ENCODE measurements at places on chromosomes 3 and 15.

GRCh38 chr3:139301654-139302053 lies 42.2 kb upstream of the MRPS22 start:
- no peak for DNase-seq

DNA sequence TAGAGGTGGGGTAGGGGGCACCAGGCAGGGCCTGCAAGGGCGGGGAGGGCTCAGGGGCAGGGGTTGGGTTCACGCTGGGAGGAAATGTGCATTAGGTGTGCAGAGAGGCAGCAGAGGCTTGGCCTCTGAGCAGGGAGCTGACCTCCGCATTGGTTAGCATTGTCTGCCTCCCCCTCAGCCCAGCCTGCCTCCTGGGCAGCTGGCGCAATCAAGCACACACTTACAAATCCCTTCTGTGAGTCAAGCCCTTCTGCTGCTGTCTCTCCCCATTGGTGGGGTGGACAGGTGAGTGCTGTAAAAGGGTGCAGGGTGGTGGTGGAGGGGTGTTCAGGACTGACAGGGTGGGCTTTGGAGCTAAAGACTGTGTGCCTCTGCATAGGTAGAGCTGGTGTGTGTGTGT lies 9.3 kb downstream of the LOXL1 start:
- no peak for DNase-seq

- no peak for DNase-seq
Measured at GRCh38 chr3:189927975-189928895, 192.5 kb downstream of the P3H2 start.

- DNase-seq, result no peak
Measured at GRCh38 chr3:61662861-61663260, 101.5 kb downstream of the PTPRG start.

DNA sequence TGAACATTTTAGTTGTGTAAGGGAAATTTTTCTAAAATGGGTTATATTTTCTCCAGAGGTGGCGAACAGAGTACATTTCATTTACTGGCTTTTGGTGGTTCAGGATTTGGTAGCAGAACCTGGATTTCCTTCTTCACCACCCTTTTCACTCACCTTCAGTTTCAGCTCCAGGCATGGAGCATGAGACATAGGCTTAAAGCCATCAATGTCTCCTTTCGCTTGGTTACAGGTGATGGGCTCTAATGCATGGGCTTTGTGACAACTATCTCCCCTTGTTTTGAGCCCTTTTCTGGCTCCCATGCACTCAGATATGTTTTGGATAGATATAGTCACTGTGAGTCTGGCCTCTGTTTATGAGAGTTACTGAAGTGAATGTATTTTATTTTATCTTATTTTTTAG lies 96.6 kb upstream of the ANKRD28 start:
- no peak for DNase-seq

DNA sequence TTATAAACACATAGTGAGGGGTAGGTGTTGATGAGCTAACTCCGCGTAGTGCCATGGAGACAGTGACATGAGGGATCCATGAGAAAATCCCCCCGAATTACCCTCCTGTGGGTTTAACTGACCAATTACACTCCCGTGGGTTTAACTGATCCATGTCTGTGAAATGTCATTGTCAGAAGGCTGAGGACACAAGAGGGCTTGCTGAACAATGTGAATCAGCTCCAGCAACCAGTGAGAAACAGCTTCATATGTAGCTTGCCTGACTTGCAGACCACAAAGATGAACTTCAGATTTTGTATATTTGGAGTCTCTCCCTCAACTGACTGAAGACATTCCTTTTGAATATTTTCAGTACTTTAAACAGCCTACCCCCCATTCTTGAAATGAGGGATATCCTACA lies 144.9 kb downstream of the FBN1 start:
- no peak for DNase-seq

DNA sequence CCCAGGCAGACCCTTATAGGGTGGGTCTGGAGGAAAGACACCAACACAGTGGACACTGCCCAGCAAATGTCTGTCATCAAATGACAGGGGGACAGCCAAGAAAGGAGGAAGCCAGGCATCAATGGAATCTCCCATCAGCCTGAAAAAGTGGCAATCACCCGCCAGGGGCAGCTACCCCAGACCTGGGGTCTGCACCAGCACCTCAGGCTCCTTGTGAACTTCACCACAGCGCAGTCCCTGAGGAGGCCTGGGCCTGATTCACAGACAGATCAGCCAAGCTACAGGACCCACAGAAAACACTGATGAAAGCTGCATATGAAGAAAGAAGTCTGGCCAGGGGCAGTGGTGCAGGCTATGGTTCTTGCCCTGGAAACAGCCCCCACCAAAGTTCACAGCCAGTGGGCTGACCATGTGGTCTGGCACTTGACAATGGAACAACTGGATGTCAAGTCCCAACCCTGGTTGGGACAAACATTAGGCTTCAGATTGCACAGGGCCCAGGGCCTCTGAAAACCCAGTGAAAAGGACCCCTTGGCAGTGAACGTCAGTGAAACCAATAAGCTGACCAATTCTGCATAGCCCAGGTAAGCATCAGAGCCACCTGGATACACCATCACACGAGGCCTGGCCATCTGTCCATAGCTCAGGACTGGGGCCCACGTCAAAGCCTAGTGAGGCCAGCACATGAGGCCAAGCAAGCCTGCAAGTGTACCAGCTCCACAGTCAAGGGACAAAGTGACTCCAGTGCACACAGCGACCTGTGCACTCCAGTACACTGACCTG lies 29.1 kb downstream of the ALS2CL start:
- no peak for DNase-seq

DNA sequence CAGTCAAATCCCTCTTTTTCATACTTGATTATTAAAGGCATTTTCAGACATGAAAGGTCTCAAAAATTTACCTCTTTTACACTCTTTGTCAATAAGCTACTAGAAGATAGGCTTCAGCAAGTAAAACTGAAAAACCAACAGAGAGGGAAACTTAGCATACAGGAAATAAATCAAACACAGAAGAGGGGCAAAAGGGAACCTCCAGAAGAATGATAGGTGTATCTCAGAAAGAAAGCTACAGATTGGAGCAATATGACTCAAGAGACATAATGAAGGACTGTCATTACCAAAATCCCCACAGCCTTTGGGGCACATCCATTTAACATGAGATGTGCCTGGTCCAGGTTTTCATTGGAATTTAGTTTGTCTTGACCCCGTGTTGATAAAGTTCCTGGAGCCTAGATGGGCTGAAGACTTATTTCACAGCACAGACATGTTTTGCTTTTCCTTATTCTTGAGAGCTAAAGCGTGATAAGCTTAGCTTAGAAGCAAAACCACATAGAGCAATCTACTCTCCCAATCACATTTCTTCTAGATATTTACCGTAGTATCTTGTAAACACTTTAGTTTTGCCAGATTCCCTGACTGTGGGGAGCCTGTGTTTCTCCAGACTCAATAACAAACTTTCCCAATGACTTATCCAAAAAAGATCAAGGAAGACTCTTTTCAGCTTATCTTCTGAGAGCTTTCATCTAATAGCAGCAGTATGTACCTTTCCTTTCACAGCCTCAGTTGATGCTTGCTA lies 11.7 kb downstream of the LRRFIP2 start:
- no peak for DNase-seq

GRCh38 chr3:14389166-14389606 lies 13.2 kb upstream of the SLC6A6 start:
- DNase-seq, result no peak

Data from stimulated activated CD8-positive, alpha-beta memory T cell treated with anti-CD3 and anti-CD28 coated beads, Interleukin-7, amount 100 ng/mL, for 1 hour (primary cell).